ENCODE measurements at places on chromosomes 3 and 15. TPM values are rescaled to one million over a fixed set of nuclear protein-coding genes. Genes with fewer than 3 reads are reported as not detected.

The CPN2 gene
- not detected for total RNA-seq

The LYZL4 gene
- total RNA-seq: not detected

The GPR149 gene
- total RNA-seq: not detected

The RARRES1 gene
- total RNA-seq: not detected

The CCDC80 gene
- total RNA-seq: not detected

The CCNB2 gene
- total RNA-seq: 0.80 TPM

The KNG1 gene
- total RNA-seq: not detected

The BTLA gene
- 18.5 TPM for total RNA-seq

The COL6A5 gene
- not detected for total RNA-seq

The FRG2C gene
- not detected for total RNA-seq

The TTLL13 gene
- 0.71 TPM for total RNA-seq

The ABHD17C gene
- 2.5 TPM for total RNA-seq

The DAZL gene
- not detected for total RNA-seq

The UQCC5 gene
- 13.4 TPM for total RNA-seq

The CELF6 gene
- total RNA-seq: 5.9 TPM

The PRR20G gene
- not detected for total RNA-seq

The BCL2A1 gene
- 19.7 TPM for total RNA-seq

The ZPLD1 gene
- not detected for total RNA-seq

The C3orf22 gene
- total RNA-seq: not detected

The PPP1R14D gene
- not detected for total RNA-seq

The ARNT2 gene
- total RNA-seq: not detected

The PP2D1 gene
- not detected for total RNA-seq

The ROPN1 gene
- not detected for total RNA-seq

The EPHA3 gene
- not detected for total RNA-seq

The ITIH4 gene
- 28.8 TPM for total RNA-seq

The THAP10 gene
- total RNA-seq: not detected

The AP3S2 gene
- 38.9 TPM for total RNA-seq

The CCPG1 gene
- 30.9 TPM for total RNA-seq

The GOLGA8H gene
- total RNA-seq: not detected

Data from naive thymus-derived CD8-positive, alpha-beta T cell (primary cell).